ENCODE measurements at places on chromosomes 7 and 10. TPM values are rescaled to one million over a fixed set of nuclear protein-coding genes. Genes with fewer than 3 reads are reported as not detected.
A peak's percentile ranks its signal among the peaks of the same experiment; 100 is the strongest.

The GRM8 gene
- total RNA-seq = 5.1 TPM

- DNase-seq = no peak
These were observed 4.8 kb downstream of the MNX1 start for GRCh38 chr7:157005456-157006204.

GRCh38 chr10:98285416-98285815 is 17.4 kb upstream of the LOXL4 start:
- no peak for DNase-seq

- no peak for DNase-seq
These were observed 56.5 kb downstream of the CDH23 start for GRCh38 chr10:71453186-71453585.

DNA sequence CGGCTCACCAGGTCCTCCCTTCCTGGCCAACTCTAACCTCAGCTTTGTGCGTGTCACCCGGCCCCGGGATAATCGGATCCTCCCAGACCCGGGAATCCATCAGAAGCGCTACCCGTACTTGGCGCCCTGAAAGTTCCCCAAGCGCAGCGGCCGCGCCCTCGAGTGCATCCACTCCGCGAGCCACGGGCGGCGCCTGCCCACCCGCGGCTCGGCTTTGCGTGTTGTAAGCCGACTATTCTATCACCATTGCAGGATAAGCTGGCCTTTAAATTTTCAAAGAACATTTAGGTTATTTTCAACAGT is 35.7 kb upstream of the EBLN1 start:
- DNase-seq = peak; percentile 41

- no peak for DNase-seq
These were observed 95.2 kb downstream of the WDR37 start for GRCh38 chr10:1151076-1152033.

All from left colon (tissue), 2 donors.